ENCODE measurements at places on chromosomes 11 and 22.

GRCh38 chr22:38761202-38762162 is 5.7 kb upstream of the SUN2 start:
- peak; percentile 32 for DNase-seq

DNA sequence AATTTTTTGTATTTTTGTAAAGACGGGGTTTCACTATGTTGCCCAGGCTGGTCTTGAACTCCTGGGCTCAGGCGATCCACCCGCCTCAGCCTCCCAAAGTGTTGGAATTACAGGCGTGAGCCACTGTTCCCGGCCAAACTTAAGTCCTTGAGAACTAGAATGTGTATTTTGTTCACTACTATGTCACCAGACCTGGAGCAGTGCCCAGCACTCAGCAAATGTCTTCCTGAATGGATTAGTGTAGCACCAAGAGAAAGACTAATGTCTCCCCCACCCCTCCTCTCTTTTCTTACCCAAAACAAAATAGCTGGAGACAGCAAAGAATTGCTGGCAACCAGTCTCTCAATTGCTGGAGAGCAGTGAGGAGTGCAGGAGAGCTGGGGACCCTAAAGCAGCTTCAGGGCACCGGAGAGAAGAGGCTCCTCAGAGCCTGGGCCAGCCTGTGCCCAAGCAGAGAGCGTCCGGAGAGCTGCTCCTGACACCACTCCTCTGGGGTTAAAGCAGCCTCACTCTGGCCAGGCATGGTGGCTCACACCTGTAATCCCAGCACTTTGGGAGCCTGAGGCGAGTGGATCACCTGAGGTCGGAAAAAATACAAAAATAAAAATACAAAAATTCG is 14.9 kb downstream of the SLC25A18 start:
- DNase-seq, result peak; percentile 73

- DNase-seq, result peak; percentile 31
Measured at GRCh38 chr11:18012122-18012905, 533 bp downstream of the SERGEF start.

DNA sequence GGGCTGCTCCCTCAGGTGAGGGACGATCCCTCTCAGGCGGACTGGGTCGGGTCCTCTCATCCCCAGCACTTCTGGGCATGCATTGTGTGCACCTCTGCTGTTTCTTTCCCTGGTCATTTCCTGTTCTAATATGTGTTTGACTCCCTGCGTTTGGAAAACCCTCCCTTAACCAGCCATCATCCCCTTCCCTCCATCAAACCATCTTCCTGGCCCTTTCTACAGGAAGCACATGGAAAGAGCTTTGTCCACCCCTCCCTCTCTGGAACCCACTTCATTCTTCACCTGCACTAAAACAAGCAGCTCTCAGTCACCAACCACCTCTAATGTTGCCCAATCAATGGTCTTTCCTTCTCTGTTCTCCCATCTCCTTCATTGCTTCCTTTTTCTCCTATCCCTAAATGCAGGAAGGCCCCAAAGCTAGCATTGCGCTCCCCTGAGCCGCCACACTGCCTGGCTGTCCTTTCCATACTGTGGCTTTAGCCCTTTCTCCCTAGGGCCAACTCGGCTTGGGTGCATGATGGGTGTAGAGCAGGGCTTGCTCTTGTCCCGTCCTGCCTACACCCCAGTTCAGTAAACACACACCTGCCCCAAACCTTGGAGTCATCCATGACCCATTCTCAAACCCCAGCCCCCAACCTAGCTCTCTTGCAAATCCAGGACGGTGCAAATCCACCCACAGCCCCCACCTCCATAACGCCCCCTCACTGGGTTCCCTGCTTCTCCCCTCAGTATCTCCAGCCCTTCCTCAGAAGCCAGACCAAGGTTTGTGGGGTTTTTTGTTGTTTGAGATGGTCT is 5.4 kb upstream of the GAS2L1 start:
- no peak for DNase-seq

GRCh38 chr22:17403906-17404305 is 34.6 kb downstream of the CECR2 start:
- no peak for DNase-seq

DNA sequence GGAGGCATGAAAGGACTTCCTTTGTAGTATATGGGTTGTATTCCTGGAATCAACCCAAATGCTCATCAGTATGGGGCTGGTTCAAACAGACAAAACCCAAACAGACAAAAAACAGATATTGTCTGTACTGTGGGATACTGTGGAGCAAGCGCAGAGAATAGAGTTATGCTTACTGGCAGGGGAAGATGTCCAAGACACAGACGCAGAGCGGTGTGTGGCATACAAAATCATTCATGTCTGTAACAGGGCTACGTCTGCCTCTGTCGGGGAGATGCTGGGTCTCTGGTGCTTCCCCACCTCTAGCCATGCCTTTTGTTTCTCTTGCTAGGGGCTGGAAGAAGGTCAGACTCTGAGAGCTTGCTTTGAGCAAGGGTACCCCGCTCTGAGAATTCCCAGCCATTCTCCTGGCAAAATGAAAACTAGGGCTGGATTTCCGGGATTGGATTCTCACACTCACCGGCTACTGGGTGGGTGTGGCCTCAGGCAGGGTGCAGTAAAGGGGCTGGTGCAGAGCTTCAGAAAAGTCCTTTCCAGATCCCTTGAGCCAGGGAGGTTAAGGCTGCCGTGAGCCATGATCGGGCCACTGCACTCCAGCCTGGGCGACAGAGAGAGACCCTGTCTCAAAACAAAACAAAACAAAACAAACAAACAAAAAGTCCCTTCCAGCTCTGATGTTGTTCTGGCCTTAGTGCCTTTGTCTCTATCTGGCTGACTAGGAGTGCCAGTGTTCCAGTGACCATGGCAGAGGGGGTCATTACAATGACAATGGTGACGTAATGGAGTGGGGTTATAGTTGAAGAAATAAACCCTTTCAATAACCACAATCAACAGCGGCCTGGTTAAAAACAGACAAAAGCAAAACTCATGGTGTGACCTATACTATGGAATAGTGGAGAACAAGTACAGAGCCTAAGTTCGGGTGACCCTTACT is 2.9 kb upstream of the ABCC8 start:
- DNase-seq, result peak; percentile 16
